ENCODE measurements at places on chromosomes 13 and 19.

DNA sequence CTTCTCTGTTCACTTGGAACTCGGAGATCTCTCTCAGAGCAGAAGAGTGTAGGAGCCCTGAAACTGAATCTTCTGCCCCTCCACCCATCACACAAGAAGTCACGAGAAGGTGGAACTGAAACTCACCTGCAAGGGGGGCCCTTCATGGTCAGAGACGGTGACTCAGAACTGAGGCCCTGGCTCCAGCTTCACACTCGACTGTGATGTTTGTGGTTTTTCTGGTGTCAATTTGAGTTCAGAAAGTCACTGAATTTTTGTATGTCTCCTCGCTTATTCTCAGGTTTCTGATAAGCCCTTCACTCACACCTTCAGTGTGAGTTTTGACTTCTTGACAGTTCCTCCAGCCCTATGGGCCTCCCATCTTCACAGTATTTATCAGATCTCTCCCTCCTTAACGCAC lies 23.1 kb downstream of the SIGLEC5 start:
- no peaks in the 10 kb centered on the region for H3K4me1 ChIP-seq
- no peak overlapping the region for H3K27ac ChIP-seq
- H3K4me3 ChIP-seq, result no peak overlapping the region
- no peaks in the 10 kb centered on the region for H3K36me3 ChIP-seq

GRCh38 chr13:23690668-23691067 lies 120.5 kb downstream of the TNFRSF19 start:
- H3K36me3 ChIP-seq, result no peaks in the 10 kb centered on the region
- no peaks in the 10 kb centered on the region for H3K4me1 ChIP-seq
- DNase-seq, result no peak
- no peak overlapping the region for H3K4me3 ChIP-seq

- H3K4me1 ChIP-seq, result no peaks in the 10 kb centered on the region
- H3K36me3 ChIP-seq, result no peaks in the 10 kb centered on the region
- no peaks in the 10 kb centered on the region for H3K27me3 ChIP-seq
- no peak overlapping the region for H3K4me3 ChIP-seq
- no peak for DNase-seq
- H3K27ac ChIP-seq, result no peak overlapping the region
Observed at GRCh38 chr19:447816-448560, 12.8 kb downstream of the SHC2 start.

GRCh38 chr13:97844151-97844550 lies 109.3 kb upstream of the IPO5 start:
- DNase-seq, result no peak
- no peaks in the 10 kb centered on the region for H3K4me1 ChIP-seq
- H3K27ac ChIP-seq, result no peak overlapping the region
- no peaks in the 10 kb centered on the region for H3K27me3 ChIP-seq
- H3K4me3 ChIP-seq, result no peak overlapping the region

GRCh38 chr13:75481176-75482069 lies 546 bp downstream of the TBC1D4 start:
- no peaks in the 10 kb centered on the region for H3K27me3 ChIP-seq
- peak overlapping the region; percentile 85 for H3K27ac ChIP-seq
- no peak for DNase-seq
- no peaks in the 10 kb centered on the region for H3K4me1 ChIP-seq

- no peaks in the 10 kb centered on the region for H3K36me3 ChIP-seq
- no peak for DNase-seq
- no peaks in the 10 kb centered on the region for H3K4me1 ChIP-seq
- no peak overlapping the region for H3K4me3 ChIP-seq
- H3K27me3 ChIP-seq, result no peaks in the 10 kb centered on the region
- no peak overlapping the region for H3K27ac ChIP-seq
Observed at GRCh38 chr13:20503088-20504083, 22.3 kb downstream of the CRYL1 start.

DNA sequence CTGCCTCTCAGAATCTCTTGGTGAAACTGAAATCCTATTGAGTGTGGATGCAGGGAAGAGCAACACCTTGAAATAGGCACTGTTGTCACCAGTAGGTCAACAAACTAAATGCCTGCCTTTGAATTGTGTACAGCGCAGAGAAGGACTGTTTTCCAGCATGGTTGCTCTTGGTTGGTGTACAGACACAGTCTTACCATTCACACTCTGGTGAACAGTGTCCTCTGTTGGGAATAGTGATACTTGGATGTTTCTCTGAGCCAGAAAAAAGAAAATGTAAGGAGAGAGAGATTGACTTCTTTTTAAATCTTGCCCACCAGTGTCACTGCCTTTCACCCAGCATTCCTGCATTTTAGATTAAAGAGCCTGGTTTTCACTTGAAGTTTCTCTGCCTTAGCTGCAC lies 179.7 kb downstream of the STK24 start:
- no peak overlapping the region for H3K4me3 ChIP-seq
- DNase-seq, result no peak
- H3K36me3 ChIP-seq, result no peaks in the 10 kb centered on the region
- H3K27me3 ChIP-seq, result no peaks in the 10 kb centered on the region

DNA sequence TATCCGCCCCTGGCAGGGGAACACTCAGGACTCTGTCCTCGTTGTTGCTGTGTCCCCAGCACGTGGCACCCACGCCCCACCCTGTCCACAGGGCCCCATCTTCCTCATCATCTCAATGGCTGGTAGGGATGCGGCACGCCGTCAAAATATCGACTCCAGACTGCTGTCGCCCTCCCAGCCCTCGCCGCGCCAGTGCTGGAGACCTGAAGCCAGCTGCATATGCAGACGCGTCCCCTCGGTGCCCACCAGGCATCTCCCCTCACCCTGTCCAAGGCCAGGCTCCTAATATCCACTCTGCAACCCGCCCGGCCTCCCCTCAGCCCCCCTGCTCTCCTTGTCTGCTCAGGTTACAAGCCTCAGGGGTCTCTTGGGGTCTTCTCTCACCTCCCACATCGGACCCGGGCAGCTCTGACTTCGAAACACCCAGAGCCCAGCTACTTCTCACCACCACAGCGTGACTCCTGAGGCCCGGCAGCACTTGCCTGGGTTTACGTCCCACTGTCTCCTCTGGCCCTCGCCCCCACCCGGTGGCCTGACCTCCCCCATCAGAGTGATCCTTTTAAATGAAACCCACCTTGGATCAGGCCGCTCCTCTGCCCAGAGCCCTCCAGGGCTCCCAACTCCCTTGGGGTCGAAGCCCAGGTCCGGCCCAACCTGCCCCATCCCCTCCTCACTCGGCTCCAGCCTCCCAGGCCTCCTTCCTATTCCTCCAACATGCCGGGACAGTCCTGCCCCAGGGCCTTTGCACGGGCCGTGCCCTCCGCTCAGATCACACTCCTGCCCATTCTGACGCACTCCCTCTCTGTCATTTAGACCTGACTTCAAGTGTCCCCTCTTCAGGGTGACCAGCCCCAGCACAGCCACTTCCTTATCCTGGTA lies 12.5 kb downstream of the PLIN4 start:
- no peak overlapping the region for H3K4me3 ChIP-seq
- H3K4me1 ChIP-seq, result no peaks in the 10 kb centered on the region
- H3K27me3 ChIP-seq, result no peaks in the 10 kb centered on the region
- DNase-seq, result no peak

DNA sequence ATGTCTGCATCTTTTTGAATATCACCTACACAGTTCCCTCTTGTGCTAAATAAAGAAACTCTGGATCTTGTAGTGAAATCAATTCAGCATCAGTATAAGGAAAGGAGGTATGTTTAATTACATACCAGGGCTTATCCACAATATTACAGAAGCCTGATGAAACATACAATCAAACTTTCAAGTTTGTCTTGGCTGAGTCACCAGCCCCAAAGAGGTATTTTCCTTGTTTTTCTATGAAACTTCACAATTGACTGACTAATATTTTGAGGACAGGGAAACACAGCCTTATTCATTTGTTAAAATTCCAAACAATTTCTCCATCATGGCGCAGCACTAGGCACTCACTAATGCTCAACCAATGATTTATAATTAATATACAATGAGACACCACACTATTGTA lies 952.4 kb downstream of the PCDH17 start:
- no peaks in the 10 kb centered on the region for H3K36me3 ChIP-seq
- no peak overlapping the region for H3K4me3 ChIP-seq
- no peak overlapping the region for H3K27ac ChIP-seq
- no peaks in the 10 kb centered on the region for H3K4me1 ChIP-seq

GRCh38 chr13:71879129-71879535 lies 12.1 kb upstream of the DACH1 start:
- no peak for DNase-seq
- H3K27ac ChIP-seq, result no peak overlapping the region
- H3K4me1 ChIP-seq, result no peaks in the 10 kb centered on the region
- H3K4me3 ChIP-seq, result no peak overlapping the region
- H3K36me3 ChIP-seq, result no peaks in the 10 kb centered on the region

DNA sequence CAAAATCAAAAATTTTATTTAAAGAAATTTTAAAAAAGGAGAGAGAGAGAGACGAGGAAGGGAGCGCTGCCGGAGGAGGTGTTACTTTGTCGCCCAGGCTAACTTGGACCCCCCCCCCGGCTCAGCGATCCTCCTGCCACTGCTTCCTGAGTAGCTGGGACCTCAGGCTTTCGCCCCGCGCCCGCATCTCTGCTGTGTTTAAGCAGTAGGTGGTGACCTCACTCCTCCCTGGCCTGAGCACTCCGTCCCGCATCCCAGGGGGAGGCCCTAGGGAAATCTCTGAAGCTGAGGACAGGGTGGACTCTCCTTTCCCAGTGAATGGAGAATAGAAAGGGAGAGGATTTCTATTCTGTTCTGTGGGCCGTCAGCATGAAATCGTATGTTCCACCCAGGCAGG lies 485 bp upstream of the ZNF845 start:
- H3K27ac ChIP-seq, result peak overlapping the region; percentile 54
- peak overlapping the region; percentile 62 for H3K4me3 ChIP-seq
- no peaks in the 10 kb centered on the region for H3K36me3 ChIP-seq
- H3K4me1 ChIP-seq, result no peaks in the 10 kb centered on the region

GRCh38 chr19:19637523-19638251 lies 5.8 kb downstream of the GMIP start:
- DNase-seq, result no peak
- H3K4me1 ChIP-seq, result no peaks in the 10 kb centered on the region

- no peaks in the 10 kb centered on the region for H3K27me3 ChIP-seq
- H3K36me3 ChIP-seq, result peaks cover 12% of the 10 kb centered on the region
- H3K27ac ChIP-seq, result no peak overlapping the region
- no peaks in the 10 kb centered on the region for H3K4me1 ChIP-seq
Observed at GRCh38 chr19:34224996-34225658, 29.2 kb upstream of the GARRE1 start.

GRCh38 chr13:23456437-23457210 lies 23.1 kb upstream of the SACS start:
- no peaks in the 10 kb centered on the region for H3K27me3 ChIP-seq
- H3K27ac ChIP-seq, result no peak overlapping the region
- H3K4me3 ChIP-seq, result no peak overlapping the region
- no peak for DNase-seq
- H3K4me1 ChIP-seq, result no peaks in the 10 kb centered on the region
- H3K36me3 ChIP-seq, result no peaks in the 10 kb centered on the region

GRCh38 chr19:48970139-48970766 lies 5.1 kb downstream of the FTL start:
- no peak for DNase-seq
- no peak overlapping the region for H3K4me3 ChIP-seq
- H3K36me3 ChIP-seq, result no peaks in the 10 kb centered on the region
- H3K27me3 ChIP-seq, result no peaks in the 10 kb centered on the region
- no peak overlapping the region for H3K27ac ChIP-seq

GRCh38 chr19:13507053-13507611 lies 853 bp upstream of the CACNA1A start:
- no peaks in the 10 kb centered on the region for H3K4me1 ChIP-seq
- H3K36me3 ChIP-seq, result no peaks in the 10 kb centered on the region
- no peak overlapping the region for H3K27ac ChIP-seq

DNA sequence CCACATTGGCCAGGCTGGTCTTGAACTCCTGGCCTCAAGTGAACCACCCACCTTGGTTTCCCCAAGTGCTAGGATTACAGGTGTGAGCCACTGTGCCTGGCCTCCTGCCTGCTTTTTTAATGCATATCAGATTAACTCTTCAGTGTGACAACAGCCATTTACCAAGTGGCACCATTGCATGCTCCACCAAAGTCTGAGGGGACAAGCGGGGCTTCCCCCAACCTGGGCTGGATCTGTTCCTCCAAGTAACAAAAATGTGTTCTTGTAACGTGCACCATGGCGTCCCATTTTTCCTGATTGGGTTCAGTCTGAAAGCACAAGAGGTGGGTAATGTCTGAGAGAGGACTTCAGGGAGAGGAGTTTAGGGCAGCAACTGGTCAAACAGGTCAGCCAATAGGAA lies 77.8 kb downstream of the TEX29 start:
- no peak overlapping the region for H3K4me3 ChIP-seq
- no peaks in the 10 kb centered on the region for H3K4me1 ChIP-seq
- no peak overlapping the region for H3K27ac ChIP-seq
- H3K27me3 ChIP-seq, result peaks cover 12% of the 10 kb centered on the region

DNA sequence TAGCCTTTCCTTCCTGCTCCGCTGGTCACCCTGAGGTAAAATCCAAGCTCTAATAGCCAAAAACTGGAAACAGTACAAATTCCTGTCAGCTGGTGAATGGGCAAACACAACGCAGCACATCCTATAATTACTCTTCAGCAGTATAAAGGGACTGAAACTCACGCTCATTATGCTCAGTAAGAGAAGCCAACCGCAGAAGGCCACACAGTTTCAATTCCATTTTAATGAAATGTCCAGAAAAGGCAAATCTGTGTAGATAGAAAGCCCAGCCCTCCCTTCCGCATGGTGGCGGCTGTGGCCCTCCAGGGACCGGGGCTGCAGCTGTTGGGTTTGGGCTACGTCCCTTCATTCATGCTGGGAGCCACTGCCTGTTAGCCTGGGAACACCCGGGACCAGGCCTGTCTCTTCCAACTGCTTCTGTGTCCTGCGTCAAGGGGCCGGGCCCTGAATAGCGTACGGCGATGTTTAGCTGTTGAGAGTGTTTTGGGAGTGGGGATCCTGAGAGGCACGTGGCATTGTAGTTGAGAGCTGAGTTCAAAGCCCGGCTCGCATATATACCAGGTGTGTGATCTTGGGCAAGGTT lies 23.5 kb downstream of the NKPD1 start:
- H3K27ac ChIP-seq, result no peak overlapping the region
- no peaks in the 10 kb centered on the region for H3K36me3 ChIP-seq
- no peak for DNase-seq
- H3K4me3 ChIP-seq, result no peak overlapping the region
- H3K27me3 ChIP-seq, result no peaks in the 10 kb centered on the region

DNA sequence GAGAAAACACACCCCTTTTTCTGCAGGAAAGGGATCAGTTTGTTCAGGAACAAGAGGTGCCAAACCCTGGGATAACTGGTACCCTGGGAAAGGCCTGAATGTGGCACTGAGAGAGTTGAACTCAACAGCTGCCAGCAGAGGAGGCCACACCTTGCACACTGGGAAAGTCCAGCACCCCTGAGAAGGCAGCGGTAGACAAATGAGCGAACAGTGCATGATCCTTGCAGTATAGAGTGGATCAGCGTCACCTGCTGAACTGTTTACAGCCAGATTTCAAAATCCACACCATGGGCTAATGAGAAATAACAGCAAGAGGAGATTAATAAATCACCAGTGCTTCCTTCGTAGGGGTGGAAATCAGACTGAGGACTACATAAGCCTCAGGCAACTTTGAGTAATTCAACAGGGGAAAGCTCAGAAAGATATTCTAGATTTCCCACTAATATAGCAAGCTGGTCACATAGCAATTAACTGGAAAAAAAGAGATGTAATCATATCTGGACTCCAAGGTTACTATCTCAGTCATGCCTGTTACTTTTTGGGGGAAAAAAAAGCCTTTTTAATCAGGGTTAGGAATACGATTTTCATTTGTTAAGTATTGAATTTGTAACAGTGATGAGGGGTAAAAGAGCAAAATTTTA lies 52.0 kb downstream of the DCT start:
- DNase-seq, result no peak
- no peaks in the 10 kb centered on the region for H3K4me1 ChIP-seq
- H3K36me3 ChIP-seq, result no peaks in the 10 kb centered on the region
- no peak overlapping the region for H3K27ac ChIP-seq
- no peaks in the 10 kb centered on the region for H3K27me3 ChIP-seq
- no peak overlapping the region for H3K4me3 ChIP-seq

All from breast epithelium (tissue), 4 donors.